ENCODE measurements at places on chromosomes 1 and 21.
A peak's percentile ranks its signal among the peaks of the same experiment; 100 is the strongest.

DNA sequence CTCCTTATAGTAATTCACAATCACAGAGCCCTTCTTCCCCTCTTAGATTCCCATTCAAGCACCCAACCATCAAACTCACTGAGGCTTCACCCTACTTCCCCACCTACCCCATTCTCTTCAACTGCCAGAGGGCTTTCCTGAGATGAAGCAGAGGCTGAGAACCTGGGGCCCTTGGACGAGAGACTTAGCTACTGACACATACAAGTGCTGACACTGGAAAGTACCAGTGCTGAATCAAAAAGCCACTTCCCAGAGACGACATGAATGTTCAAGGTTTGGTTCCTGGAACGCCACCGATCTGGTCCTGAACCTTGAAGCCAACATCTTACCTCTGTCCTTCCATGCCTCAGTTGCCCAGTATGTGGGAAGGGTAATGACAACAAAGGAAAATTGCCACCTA is 16.6 kb upstream of the RAP1A start:
- no peak for DNase-seq

GRCh38 chr1:9004700-9005394 is 21.4 kb downstream of the SLC2A7 start:
- DNase-seq, result peak; percentile 78

DNA sequence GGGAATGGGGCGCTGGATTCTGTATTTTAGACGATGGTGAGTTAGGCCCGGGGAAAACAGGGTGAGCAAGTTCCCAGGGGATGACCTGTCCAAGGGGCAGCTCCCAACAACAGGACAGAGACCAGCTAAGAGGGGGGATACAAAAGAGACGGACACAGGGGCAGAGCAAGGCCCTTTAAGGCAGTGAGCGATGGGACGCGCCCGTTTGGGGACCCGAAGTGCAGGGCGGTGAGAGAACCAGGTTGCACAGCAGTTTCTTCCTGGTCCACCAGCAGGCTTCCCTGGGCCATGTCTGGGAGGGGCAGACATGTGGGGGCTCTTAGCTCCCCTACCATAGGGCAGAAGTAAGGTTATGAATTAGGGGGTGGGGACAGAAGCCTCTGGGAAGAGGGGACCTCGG is 22.0 kb downstream of the INAVA start:
- DNase-seq, result no peak

DNA sequence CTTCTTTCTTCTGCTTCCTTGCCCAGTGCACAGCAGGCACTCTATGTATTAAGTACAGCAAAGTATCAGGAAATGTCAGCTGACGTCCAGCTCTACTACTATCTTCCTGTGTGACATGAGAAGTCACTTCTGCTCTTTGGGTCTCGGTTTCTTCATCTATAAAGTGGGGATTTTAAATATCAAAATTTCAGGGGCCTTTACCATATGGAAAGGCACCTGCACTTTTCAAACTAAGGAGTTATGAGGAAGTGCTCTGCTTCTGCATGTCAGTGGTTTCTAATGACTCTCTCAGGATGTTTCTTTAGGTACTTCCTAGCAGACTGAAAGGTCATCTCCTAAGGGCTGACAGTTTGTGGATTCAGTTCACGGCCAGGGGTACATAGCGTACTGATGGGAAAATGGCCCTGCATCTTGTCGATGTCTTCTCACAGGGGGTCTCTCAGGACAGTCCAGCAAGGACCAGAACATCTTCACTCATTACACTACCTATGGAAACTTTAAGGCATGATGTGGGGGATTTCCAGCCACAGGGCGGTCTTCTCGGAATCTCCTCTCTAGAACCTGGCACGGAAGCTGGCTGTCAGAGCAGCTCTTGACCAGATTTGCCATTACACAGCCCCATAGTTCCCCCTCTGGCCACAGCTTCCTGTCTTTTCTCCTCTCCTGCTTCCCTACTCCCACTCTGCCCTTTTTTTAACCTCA is 42.0 kb upstream of the MTF1 start:
- DNase-seq, result no peak

GRCh38 chr1:185808631-185809030 is 74.4 kb downstream of the HMCN1 start:
- no peak for DNase-seq

GRCh38 chr1:64543831-64544230 is 73.9 kb downstream of the CACHD1 start:
- DNase-seq, result no peak

GRCh38 chr1:148263906-148264255 is 111.8 kb upstream of the NBPF11 start:
- DNase-seq, result no peak

DNA sequence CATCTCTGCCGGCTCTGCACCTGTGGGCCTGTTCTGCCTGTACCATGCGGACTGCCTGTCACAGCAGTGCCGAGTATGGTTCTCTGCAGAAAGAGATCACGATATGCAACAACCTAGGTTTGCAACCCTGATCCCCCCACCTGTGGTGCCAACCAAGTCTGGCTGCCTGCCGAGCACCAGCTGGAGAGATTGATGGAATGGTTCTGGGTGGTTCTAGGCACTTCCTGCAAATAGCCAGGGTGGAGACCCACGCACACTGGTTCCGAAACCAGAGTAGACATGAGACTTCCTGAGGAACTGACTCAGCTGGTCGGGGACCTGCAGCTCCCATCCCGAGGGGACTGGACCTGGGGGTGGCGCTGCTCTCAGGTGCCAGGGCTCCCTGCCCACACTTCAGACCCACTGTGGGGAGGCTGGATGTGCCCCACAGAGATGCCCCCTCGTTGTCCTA is 5.4 kb downstream of the TPRG1L start:
- DNase-seq, result no peak

DNA sequence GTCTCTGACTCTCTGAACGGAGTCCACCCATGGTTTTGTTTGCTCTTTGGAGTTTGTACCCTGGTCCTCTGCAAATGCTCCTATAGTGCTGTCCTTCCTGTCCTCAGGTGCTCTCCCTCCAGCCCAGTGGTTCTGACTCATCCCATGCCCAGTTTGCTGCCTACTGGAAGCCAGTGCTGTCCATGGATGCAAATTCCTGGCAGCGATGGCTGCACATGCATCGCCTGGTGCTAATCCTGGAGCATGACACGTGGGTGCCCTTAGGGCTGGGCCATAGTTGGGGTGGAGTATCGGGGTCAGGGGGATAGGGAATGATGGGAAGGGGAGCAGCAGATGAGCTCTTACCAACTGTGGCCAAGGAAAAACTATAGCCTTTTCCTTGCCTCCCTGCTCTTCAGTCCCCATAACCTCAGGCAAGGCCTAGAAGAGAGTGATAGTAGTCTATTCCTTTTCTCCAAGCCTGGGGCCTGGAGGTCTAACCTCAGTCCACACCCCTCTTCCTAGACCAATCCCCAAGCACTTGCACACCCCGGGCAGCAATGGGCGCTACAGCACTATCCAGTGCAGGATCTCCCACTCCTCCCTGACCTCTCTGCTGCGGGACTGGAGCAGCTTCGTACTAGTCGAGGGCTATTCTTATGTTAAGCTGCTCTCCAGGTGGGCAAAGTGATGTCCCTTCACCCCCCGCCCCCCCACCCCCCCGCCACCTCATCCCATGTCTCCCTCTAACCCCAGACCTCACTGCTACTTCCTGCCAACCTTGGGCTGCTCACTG is 31.6 kb downstream of the HYI start:
- no peak for DNase-seq

GRCh38 chr1:149979245-149979971 is 31.1 kb downstream of the OTUD7B start:
- no peak for DNase-seq

DNA sequence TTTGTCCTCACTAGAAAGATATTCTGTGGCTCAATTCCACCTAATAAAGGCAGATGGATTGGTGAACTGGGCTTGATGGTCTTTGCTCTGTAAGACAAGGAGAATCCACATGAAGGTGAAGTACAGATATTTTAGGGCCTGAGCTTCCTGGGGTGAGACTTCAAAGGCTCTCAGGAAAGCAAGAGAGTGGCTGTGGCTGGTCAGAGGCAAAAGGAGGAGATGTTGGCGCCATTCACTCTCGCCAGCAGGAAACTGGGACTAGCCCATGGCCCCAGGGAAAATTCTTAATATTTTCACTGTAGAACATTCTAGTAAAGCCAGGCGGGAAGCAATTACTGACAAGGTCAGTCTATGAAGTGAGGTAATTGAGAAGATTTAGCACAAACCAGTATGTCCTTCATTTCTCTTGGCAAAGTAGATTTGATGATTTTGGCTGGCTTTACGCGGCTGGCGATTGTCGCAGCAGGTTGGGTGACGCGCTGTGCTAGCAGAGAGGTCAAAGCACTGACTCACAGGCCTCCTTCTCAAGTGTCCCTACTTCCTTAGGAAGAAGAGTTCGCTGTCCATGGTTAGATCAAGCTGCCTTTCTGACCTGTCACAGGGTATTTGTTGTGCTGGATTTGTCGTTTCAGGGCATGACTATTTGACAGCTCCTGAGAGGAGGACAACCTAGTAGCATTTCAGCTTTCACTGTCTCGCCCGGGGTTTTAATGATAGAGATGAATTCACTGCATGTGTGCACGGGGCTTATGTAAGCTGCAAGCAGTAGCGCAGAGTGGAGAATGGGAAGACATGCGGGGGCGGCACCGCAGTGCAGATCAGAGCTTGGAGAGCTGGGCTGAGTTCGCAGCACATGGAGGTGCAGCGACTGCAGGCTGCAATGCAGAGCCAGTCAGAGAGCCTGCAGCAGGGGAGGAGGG is 32.7 kb downstream of the XCL1 start:
- no peak for DNase-seq

DNA sequence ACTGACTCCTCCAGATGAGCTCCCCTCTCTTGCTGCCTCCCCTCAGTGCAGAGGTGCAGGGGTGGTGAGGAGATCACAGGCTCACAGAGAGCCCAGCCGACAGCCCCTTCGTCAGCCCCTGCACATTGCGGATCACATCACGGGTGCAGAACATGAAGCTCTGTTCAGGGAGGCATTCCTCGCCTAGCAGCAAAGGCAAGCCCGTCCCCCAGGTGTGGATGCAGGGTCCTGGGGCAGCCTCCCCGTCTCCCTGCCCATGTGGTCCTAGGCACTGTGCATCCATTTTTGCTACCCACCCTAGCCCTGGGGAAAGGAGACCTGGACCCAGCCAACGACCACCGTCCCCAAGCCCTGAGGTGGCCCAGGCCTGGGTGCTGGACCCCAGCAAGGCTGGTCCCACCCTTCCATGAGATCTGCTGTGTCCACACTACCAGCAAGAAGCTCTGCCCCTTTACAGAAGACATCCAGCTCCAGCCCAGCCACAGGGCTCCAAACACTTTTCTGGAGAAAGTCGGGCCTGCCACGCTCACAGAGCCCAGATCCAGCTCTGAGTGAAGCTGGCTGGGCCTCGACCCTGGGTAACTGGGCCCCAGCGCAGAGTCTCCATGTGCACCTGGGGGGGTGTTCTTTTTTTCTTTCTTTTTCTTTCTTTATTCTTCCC is 248.7 kb downstream of the NPHP4 start:
- no peak for DNase-seq

DNA sequence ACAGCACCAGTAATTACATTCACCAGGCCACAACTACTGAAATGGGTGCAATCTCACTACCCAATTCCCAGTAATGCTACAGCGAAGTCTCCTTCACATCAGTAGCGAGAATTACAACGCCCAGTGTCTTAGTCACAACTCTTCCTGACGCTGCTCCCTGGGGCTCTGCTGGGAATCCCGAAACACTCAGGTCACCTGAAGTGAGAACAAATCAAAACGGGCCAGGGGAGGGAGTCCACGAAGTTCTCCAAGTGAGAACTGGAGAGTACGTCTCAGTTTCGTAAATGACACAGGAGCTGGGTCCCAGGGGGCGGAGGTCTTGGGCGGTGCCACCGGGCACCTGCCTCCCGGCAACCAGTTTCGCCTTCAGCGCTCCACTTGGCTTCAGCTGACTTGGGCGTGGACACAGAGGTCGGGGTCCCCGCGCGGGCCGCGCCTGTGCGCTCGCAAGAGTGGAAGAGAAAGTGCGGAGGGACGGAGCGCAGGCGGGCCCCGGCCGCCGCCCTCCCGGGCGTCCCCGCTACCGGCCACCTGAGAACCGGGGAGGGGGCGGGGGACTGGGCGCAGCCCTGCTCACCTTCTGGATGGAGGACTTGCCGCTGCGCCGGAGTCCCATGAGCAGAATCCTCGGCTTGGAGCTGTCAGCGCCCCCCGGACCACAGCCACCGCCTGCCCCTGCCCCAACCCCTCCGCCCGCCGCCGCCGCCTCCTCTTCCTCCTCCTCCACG is 575 bp downstream of the RRAGC start:
- peak; percentile 35 for DNase-seq

DNA sequence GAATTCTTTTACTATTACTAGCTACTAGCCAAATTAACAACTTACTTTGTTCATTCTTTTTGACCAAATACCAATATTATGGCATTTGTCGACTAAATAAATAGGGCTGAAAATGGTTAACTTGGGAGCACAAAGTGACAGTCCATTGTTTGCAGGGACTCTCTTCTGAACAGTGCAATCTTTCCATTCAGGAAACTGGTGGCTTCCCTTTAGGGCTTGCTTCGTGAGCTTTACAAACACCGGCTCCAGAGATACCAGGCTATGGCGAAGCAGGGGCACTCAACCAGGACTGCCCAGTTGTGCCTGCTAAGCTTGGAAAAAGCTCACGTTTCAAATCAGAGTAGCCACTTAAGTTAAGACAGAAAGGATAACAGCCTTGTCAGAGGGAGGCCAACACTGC is 12.3 kb downstream of the RAB42 start:
- no peak for DNase-seq

All from activated CD4-positive, alpha-beta T cell treated with anti-CD3 and anti-CD28 coated beads, Interleukin-2, amount 50 U/mL, for 24 hours (primary cell).